ENCODE measurements at places on chromosomes 11 and 22.

DNA sequence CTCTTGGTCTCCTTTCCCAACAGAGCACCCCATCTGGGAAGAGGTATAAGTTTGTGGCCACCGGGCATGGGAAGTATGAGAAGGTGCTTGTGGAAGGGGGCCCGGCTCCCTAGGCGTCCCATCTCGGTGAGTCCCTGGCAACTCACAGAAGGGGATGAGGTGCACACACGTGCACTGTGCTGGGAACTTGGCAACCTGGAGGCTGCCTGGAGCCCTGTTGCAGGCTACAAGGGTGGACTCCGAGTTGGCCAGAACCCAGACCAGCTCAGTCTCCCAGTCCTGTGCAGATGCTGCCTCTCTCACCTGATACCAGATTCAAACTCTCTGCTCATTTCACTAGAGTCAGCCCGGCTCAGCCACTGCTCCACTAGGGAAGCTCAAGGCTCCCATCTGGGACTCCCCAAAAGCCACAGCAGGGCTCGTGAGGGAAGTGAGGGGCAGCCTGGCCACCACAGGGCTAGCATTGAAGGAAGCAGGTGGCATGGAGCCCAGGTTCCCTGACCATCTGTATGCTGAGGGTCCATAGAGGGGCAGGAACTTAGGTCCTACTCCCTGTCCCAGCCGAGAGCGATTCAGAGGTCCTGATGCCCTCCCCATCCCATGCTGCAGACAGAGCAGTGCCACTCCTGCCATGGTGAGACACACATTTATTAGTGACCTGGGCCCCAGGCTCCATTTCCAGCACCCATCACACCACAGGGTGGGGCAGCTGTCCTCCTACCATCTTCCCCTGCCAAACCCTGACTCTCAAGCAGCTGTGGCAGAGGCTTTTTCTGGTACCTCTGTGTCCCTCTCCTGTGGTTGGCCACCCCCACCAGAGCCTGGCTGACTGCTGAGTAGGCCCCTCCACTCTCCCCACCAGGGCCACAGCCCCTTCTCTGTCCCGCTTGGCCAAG lies 4.0 kb downstream of the PRR33 start:
- no peak for DNase-seq

DNA sequence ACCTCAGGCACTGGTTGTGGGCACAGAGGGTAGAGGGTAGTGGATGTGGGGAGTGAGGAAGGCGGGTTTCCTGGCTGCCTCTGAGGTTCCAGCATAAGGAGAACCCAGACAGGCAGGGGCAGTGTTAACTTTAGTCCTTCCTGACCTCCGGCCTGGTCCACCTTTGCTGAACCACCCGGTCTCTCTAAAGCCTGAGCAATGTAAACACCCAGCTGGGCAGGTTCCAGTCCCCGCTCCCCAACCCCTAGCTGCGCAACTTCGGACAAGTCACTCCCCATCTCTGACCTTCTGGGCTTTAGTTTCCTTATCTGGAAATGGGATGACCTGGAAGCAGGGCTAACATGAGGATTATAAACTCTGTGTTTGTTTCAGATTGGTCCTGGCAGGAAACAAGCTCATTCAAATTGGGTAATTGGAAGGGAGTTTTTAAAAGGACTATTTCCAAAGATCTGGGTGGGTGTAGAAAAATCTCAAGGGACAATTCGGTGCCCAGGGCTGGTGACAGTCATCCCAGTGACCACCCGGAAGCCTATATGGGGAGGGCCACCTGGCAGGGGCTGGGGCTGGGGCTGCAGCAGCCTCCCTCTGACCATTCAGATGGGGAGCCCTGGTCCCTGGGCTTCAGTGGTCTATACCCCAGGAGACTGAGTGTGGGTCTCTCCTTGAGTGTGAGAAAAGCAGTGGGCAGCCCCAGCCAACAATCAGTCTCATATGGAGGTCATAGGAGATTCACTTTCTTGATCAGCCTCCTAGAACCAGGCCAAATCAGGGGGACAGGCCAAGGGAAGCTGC lies 108.3 kb upstream of the SYT13 start:
- no peak for DNase-seq

DNA sequence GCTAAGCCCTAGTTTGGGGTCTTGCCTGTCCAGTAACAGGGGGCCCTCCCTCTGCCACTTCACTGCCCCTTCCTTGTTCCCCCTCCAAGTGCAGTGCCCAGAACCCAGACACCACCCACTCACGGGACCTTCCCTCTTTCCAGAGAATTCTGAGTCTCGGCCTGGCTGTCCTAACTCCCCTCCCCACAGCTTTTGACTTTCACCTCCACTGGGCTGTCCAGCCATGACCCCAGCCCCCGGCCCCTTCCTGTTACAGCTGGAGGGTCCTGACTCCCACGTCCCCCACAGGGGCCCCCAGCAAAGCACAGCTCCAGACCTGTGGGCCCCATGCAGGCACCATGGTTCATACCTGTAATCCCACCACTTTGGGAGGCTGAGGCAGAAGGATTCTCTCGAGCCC lies 71.5 kb downstream of the BRD1 start:
- DNase-seq = no peak

DNA sequence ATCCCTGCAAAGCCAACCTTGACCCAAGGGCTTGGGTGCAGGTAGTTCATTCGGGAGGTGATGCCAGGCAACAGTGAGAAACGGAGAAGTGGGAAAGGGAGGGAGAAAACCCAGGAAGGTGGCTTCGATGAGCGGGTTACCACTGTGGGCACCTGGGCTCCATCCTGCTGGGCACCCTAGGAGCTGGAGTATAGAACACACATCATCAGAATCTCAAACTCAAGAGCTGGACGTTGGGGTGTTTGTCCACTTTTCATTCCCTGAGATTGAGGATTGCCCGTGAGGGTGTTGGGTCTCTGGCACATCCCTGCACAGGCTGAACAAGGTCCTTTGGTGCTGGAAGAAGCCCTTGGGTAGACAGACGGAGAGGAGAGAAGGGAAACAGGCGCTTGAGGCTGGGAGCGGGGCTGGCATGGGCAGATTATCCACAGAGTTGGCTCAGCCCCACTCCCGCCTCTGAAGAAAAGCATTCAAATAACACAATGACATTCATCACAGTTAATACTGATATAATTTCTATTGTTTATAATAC lies 70.4 kb downstream of the LRRC32 start:
- no peak for DNase-seq

DNA sequence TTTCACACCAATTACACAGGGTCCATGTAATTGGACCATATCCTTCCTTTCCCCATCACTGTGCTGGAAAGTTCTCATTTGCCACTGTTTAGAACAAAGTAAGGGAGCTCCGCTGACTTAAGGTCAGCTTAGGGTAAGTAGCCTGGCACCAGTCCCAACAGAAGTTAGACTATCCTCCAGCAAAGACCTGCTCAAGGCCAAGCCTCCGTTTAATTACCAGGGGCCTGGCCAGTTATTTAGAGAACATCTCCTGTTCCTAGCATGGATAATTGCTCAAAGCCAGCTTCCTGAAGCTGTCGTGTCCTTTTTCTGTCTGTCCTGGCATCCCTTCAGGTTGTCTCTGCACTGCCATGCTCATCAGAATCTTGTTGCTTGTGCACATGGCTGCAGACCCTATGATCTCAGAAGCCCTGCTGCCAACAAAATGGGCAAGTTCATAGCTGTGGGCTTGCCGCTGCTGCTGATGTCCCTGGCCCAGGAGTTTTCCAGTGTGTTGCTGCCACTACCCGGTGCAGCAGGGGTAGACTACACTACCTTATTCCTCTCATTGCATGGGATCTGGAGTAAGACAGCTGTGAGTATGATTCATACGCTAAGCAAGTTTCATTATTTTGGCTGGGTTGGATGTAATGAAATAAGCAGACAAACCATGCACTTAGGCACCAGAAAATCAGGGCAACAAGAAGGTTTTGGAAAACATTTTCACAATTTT lies 8.1 kb downstream of the OR8A1 start:
- no peak for DNase-seq

DNA sequence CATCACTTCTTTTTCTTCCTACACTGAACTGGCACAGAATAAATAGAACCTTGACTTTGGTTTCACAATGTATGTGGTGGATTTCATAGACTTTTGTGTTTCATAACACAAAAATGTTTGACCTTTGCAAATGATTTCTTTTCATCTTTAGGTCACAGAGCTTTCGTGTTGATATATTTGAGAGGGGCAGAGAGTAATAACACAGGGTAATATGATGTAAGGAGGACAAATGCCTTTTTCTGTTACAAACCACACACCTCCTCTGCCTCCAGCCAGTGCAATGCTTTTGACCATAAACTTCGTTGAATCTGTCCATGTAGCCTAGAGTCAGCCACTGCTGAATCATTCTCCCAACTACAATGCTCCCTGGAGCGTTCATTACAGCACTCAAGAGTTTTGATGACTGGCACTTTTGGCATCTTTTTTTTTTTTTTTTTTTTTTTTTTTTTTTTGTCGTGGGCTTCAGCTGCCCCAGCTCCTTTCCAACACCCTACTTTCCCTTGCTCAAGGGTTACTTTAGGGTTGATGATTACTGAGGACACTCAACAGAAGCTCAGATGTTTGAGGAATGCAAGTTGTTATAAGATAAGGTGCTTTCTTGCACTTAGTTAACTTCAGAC lies 11.4 kb upstream of the CAT start:
- peak; percentile 80 for DNase-seq

DNA sequence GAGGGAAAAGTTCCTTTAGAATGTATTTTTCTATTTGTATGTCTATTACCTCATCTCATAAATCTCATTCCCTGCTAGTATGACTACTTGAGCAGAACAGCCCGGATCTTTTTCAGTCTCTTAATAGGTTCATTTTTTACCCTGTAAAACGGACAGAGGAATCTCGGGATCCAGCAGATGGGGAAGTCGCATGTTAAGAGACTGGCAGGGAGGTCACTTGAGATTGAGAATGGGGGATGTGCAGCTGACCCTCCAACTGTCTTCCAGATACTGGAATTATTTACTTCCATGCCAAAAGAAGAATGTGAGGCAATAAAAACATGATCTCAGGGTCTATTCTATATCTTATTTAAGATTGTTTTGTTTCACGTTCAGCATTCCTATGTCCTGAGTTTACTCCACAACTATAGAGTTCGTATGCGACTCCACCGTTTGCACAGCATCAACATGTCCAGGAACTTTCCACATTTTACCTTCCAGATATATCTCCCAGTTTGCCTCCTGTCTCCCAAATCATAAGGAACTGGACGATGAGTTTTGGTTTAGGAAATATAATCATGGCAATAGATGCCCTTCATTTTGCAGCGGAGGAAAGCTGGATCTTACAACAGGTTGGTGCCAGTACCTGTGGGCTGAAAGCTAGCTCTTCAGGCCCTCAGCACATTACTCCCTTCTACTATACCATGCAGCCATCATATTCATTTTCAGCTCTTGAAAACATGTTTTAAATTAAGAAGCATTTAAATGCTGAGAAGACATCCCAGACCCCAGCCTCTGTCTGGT lies 181.5 kb downstream of the MAML2 start:
- DNase-seq = no peak

- DNase-seq = no peak
Measured at GRCh38 chr11:95358511-95359340, 127.7 kb upstream of the SESN3 start.

DNA sequence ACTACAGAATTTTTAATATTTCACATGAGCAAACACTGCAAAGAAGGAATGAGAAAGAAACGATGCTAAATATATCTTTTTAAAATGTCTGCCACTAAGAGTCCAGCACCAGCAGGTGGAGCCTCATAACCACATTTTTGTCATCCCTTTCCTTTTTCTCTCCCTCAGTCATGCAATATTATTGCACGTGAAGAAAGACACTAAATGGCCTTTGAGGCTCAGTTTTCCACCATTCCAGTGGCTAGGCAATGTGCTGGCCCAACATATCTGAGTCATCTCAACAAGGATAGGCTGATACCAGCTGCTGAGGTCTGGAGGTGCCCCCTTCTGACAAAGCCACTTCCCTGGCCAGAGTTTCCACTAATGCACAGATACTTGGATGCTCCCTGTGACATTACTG lies 1.8 kb downstream of the ALKBH8 start:
- peak; percentile 78 for DNase-seq

DNA sequence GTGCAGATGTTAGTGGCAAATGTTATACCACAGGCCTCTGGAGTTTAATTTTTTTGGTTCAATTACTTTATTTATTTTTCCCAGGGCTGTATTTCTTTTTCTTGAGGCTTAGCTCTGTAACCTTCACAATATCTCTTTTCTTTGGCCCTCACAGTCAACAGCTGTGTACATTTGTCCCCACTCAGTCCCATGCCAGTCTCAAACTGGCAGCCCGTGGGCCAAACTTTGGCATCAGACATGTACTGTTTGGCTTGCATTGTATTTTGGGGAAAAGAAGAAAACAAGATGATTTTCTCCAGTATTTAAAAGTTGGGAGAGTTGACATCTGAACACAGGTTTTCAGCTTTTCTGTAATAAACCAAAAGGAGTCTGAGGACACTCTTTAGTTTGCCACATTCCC lies 87.1 kb downstream of the PRR5L start:
- DNase-seq = no peak

DNA sequence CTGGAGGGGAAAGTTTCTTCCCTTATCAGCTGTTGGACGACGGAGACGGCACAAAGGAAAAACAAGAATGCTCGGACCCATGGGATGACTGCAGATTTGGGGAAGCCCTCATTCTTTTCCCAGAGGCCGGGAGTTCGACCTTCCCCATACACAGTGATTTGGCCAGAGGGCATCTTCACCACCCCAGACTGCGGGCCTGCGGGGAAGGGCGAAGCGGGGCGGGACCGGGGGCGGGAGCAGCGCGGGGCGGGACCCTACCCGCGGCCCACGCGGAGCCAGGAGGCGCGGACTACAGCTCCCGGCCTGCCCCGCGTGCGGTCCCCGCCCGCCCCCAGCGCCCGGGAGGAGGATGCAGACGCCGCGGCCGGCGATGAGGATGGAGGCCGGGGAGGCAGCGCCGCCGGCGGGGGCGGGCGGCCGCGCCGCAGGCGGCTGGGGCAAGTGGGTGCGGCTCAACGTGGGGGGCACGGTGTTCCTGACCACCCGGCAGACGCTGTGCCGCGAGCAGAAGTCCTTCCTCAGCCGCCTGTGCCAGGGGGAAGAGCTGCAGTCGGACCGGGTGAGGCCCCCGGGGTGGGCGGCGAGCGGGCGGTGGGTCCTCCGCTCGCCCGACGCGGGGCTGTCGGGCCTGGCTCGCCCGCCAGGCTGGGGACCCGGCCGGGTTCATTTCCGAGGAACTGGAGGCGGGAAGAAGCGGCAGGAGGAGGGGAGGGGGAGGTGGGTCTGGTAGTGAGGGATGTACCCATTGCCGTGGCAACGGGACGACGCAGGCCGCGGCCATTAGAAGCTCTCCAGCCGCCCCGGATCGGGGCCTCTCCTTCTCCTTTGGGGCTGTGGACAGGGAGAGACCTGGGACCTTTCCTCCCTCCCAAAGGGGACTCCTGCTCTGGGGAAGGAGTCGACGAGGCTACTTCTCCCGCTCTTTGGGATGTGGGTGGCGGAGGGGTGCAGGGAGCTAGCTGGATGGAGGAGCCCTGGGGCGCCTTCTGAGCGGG lies at the start of gene KCTD17:
KCTD17 (plus strand) TSS at position 352 of the 995 bp plus-strand sequence; CDS start at position 371, 19 bp downstream.
- DNase-seq = peak; percentile 76

- no peak for DNase-seq
Measured at GRCh38 chr22:35638410-35638809, 9.8 kb upstream of the APOL6 start.
